ENCODE measurements at places on chromosomes 13 and 19.
A peak's percentile ranks its signal among the peaks of the same experiment; 100 is the strongest.

- peak; percentile 77 for DNase-seq
Observed at GRCh38 chr19:39398297-39398864, 7.2 kb downstream of the MED29 start.

DNA sequence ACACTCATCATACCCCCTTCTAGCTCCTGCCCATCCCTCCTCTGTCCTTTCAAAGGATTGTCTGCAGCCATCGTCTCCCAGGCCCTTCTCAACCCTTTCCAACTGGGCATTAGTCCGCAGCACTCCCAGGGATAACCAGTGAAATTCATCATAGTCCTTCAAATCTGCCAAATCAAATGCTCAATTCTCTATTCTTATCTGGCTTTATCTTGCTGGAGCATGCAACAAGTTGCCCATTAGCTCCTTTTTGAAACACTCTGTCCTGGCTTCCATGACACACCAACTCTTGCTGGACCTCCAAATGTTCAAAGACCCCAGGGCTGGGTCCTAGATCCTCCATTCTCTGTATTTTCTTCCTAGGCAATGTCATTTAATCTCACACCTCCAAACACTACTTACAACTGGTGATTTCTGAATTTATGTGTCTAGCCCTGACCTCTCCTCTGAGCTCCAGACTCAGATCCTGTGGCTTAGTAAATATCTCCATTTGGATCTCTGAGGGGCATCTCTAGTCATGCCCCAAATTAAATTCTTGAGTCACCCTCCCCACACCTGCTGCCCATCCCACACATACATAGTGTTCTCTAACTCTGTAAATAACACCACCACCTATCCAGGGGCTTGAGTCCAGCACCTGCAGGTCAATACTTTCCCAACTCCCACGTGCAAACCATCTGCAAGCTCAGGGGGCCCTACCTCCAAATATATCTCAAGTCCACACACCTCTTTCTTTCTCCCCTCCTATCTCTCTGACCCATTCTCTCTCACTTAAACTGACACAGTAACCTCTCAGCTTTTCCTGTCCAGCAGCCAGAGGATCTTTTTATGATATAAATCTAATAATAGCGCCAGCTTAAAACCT is 9.1 kb upstream of the ANKRD10 start:
- DNase-seq: no peak

GRCh38 chr13:98144801-98145350 is 2.0 kb downstream of the FARP1 start:
- DNase-seq: no peak

DNA sequence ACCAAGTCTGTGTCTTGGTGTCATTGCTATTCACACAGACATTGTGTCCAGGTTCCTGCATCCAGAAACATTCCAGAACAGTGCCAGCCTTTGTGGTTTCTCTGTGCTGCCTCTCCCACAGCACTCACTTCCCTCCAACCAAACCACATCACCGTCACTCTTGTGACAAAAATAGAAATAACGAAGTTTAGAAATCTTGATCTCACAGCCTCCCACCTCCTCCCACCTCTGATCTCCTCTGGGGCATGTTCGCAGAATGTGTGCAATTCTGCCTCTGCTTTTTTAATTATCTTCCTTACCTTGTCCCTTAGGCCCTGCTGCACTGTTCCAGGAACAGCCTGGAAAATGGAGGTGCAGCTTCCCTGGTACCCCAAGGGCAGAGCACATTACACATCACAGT is 8.7 kb upstream of the SERPINE3 start:
- DNase-seq: no peak

DNA sequence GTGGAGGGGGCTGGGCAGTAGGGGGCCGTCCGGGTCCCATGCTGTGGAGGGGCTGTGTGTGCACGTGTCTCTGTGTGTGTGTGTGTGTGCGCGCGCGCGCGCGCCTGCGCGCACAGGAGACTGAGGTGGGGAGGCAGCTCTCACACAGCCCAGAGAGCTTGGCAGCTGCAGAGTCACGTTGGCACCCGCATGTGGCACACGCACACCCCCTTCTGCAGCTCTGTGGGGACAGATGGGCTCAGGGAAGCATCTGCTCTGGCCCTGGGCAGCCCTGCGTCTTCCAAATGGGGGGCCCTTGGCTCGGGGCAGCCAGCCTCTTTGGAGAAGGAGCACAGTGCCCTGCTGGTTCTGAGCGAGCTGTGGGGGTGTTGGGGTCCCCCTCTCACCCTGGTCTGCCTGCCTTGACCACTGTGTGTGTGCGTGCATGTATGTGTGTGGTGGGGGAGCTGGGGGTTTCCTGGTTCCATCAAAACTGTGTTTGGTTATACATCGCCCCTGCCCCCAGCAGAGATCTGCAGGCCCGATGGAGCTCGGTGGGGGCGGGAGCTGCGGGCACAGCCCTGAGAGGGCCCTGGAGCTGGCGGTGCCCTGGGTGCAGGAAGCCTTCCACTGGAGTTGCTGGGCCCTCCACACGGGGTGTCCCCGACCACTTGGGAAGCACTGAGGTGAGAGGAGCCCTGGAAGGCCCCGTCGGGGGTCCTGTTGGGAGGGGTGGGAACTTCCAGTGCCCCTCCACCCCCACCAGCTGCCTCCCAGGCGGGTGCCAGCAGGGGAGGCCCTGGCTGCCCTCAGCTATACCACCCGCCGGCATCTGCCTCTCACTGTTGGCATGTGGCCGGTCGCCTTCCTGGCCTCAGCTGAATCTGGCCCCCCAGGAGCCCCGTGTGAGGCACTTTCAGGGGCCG is 67.1 kb downstream of the KDM4B start:
- no peak for DNase-seq

DNA sequence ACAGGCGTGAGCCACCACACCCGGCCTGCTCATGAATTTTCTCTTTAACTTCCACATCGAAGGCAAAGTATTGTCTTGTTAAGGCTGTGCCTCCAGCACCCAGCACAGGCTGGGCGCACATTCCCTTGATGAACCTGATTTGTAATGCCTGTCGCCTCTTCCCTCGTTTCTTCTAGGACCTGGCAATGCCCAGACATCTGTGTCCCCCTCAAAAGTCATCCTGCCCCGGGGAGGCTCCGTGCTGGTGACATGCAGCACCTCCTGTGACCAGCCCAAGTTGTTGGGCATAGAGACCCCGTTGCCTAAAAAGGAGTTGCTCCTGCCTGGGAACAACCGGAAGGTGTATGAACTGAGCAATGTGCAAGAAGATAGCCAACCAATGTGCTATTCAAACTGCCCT is 3.7 kb downstream of the ICAM1 start:
- no peak for DNase-seq

- no peak for DNase-seq
Observed at GRCh38 chr19:30375553-30376031, 3.4 kb downstream of the ZNF536 start.

- DNase-seq: no peak
Observed at GRCh38 chr13:20760872-20761271, 12.9 kb downstream of the EEF1AKMT1 start.

DNA sequence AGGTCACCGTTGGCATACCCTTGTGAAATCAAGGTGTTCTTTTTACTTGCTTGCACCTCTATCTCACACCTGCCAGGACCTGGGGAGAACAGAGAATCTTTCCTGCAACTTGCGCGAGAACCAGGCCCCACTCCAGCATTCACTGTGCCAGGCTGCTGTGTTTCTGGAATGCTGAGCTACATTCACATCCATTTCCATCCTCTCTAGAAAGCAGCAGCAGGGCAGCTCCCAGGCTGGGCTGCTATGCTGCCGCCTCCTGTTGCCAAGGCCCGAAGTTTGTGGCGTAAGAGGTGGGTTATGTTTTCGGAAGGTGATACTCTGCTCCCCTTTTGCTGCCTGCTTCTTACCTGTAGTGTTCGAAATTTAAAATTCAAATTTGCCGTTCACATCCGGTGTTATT is 464.1 kb downstream of the KLF5 start:
- DNase-seq: no peak

- no peak for DNase-seq
Observed at GRCh38 chr13:67935626-67936025, 705.5 kb upstream of the PCDH9 start.

GRCh38 chr19:39864118-39864517 is 17.9 kb upstream of the FBL start:
- DNase-seq: no peak

DNA sequence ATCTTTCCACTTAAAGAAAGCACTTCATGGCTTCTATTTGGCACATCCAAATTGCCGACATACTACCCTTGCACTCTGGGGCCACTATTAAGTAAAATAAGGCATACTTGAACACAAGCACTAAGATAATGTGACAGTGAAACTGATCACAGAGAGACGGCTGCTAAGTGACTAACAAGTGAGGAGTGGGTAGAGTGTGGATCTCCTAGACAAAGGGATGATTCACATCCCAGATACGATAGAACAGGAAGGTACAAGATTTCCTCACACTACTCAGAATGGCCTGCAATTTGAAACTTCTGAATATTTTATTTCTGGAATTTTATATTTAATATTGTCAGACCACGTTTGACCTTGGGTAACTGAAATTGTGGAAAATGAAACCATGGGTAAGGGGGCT is 1721.8 kb upstream of the SPRY2 start:
- no peak for DNase-seq

- DNase-seq: no peak
Observed at GRCh38 chr13:111275995-111276618, 44.3 kb upstream of the TEX29 start.

DNA sequence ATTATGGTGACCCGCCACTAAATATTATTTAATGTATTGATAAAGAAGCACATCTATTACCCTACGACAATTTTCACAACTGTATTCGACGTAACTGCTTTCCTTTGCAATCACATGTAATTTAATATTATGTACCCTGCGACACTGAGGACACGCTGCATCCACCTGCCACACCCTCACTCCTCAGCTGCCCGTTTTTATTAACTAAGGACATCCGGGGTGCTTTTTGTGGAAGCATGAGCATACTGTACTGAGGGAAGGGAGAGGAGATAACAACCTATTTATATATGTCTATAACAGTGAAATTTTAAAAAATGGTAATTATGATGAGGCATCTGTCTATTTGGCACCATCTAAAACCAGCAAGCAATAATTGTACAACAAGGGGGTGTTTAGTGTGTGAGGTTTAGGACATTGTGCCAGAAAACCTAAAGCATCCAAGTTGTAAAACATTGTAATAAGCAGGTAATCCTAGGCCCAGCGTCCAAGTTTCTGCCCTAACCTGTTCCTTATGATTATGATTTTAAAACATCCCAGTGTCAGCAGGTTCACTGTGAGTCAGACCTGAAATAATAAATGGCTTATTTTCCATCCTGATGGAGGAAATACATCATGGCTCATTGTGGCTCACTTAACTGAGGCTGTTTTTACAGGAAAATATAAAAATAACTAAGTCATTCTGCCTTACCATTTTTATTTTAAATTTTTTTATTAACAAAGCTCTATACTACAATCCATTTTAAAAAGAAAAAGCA is 56.3 kb downstream of the FOXO1 start:
- DNase-seq: no peak

- no peak for DNase-seq
Observed at GRCh38 chr13:66139701-66140100, 1090.4 kb downstream of the PCDH9 start.

GRCh38 chr19:36265064-36265463 is 50.2 kb downstream of the ZNF146 start:
- DNase-seq: no peak

DNA sequence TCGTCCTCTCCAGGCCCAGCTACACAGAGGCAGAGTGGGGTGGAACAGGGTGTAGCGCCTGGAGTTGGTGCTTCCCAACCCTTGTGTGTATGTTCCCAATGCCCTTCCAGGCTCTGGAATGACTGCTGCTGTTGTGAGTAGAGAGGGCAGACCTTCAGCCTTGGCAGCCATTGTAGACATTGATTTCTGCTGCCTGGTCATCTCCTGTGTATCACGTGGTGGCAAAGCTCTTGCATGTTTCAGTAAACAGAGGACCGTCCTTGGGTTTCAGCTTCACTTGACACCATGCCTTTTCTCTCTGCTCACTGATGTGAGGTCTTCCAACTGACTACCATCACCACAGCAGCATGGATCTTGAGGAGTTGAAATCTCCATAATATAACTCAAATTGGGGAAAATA is 397.9 kb downstream of the COG6 start:
- DNase-seq: no peak

DNA sequence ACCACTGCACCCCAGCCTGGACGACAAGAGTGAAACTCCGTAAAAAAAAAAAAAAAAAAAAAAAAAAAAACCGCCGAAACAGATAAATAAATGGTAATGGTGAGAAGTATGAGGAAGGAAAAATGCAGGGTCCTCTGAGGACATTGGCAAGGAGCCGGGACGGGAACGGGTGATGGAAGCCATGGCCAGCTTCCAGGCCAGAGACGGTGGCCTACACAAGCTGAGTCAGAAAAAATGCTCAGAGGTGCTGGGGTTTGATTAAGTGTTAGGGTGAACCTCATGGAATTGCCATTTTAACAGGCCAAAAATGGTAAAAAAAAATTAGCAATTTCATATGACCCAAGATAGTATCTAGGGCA is 866 bp upstream of the ZSWIM4 start:
- DNase-seq: no peak

DNA sequence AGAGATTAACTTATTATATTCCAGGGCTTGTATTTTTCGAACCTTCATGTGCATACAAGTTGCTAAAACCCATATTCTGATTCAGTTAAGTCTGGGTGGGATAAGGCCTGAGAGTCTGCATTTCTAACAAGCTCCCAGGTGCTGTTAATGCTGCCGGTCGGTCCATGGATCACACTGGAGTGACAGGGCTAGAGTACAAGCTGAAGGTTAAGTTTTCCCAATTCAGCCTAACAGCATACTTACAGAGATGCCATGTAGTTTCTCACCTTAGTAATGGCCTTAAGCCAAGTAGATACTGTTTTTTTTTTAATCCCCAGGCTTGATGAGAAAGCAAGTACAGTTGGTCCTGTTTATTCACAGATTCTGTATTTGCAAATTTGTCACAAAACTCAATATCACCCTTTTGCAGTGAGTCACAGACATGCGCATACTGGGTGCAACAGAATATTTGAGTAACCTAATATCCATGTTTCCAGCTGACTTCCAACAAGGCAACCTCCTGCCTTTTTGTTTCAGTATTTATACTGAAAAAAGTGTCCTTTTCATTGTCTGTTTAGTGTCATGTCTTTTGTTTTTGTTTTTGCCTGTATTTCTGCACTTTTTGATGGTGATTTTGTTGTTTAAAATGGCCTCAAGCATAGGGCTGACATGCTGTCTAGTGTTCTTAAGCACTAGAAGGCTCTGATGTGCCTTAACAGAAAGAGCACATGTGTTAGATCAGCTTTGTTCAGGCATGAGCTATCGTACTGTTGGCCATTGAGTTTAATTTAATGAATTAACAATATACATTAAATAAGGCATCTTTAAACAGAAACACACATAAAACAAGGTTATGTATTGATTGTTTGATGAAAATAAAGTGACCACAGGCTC is 875.0 kb downstream of the PCDH9 start:
- DNase-seq: no peak

- no peak for DNase-seq
Observed at GRCh38 chr19:39514840-39515550, at the start of gene SELENOV. Gene SELENOV, plus strand, starts transcription at chr19:39515139. Its CDS starts 74 bp downstream, at chr19:39515213.

GRCh38 chr19:18982669-18983068 is 41.7 kb upstream of the HOMER3 start:
- no peak for DNase-seq

GRCh38 chr19:57079656-57080055 is 40.1 kb upstream of the USP29 start:
- DNase-seq: no peak

Measured in activated CD4-positive, alpha-beta T cell treated with anti-CD3 and anti-CD28 coated beads for 48 hours (primary cell).